Activated CD8-positive, alpha-beta memory T cell treated with anti-CD3 and anti-CD28 coated beads, Interleukin-2, amount 50 U/mL, for 48 hours (primary cell): ENCODE measurements at places on chromosomes 6 and 20.

DNA sequence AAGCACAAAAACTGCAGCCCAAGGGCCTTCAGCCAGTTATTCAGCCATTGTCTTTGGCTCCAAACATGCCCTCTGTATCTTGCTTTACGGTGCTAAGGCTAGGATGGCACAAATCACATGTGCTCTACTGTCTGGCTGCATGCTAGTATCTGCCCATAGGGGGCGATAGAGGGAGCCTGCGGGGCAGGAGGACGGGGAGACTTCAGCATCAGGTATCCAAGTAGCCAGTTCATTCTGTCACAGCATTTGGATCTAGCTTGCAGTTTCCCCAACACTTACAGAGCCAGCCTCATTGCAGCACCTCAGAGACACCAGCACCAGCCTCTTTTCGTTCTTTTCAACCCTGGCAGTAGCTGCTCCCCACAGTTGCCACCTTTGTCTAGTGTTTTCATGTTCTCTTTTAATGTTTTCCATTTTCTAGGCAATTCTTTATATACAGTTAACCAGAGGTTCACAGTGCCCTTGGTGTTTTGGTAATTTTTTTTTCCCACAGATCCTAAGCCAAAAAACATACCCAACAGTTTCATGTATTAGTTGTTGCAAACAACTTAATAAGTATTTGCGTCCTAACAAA lies 705.9 kb downstream of the PTPRT start:
- DNase-seq: peak; percentile 49

DNA sequence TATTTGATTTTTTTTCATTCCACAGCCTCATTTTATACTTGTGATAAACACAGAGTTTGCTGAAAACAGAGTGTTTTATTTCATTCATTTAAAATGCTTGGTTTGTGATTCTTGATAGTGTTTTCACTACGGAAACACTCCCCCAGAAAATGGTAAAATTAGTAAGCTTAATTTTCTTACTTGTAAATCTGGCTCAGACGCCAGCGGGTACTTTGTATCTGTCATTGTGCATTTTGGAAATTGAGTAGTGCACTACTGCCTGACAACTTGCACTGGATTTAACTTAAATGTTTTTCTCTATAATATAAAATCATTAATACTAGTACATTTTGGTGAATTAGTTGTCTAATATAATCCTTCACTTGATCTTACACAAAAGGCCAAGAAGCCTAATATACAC lies 37.0 kb upstream of the HINT3 start:
- DNase-seq: no peak

GRCh38 chr20:48975955-48976354 lies 54.4 kb downstream of the ARFGEF2 start:
- DNase-seq: no peak

DNA sequence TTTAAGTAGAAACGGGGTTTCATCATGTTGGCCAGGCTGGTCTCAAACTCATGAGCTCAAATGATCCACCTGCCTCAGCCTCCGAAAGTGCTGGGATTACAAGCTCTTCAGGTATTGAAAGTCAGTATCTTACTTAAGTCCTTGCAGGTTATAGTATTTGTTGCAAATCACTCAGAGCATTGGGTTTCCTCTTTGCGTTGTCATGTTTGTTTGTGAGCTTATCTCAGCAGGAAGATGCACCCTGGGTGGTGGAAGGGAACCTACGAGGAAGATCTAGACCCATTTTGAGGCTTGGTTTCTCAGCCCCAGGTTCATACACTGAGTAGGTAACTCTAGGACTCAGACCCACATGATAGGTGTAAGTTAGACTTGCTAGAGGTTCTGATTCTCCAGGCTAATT lies 18.6 kb downstream of the MYH7B start:
- no peak for DNase-seq

GRCh38 chr6:1477432-1478090 lies 88.2 kb downstream of the FOXF2 start:
- no peak for DNase-seq

GRCh38 chr6:7770601-7771000 lies 44.7 kb downstream of the BMP6 start:
- DNase-seq: no peak

- DNase-seq: peak; percentile 92
These were observed 9.9 kb downstream of the CYP21A2 start for GRCh38 chr6:32047855-32048766.

DNA sequence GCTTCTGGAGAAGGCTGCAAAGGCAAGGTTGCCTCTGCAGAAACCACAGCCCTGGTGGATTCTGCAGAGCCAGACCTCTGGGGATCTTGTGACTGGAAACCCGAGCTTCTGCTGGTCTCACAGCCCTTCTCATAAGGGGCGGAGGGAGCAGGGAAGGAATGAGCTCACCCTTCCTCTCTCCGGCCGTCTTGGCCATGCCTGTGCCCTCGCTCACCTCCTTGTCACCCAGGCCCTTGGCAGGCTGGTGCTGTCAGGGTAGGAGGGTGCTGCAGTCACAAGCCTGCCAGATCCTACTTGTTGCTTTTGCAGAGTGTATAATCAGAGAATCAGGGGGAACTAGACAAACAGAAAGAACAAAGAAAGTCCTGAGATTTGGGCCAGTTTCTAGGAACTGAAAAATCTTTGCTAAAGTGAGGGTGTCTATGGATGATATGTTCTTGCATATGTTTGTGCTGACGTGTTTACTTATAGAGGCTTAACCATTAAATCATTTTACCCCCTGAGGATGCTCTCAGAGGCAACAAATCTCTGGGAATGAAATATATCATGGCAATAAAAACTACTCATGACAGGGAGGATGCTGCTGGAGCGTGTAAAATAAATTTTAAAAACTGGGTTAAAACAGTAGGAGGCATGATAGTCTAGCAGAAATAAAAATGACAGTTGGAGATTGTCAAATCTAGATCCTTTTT lies 244.9 kb upstream of the SOX4 start:
- DNase-seq: no peak

GRCh38 chr6:82364087-82365015 lies 734 bp downstream of the TPBG start:
- DNase-seq: peak; percentile 61

- no peak for DNase-seq
These were observed 24.6 kb downstream of the DNAAF9 start for GRCh38 chr20:3382836-3383235.

DNA sequence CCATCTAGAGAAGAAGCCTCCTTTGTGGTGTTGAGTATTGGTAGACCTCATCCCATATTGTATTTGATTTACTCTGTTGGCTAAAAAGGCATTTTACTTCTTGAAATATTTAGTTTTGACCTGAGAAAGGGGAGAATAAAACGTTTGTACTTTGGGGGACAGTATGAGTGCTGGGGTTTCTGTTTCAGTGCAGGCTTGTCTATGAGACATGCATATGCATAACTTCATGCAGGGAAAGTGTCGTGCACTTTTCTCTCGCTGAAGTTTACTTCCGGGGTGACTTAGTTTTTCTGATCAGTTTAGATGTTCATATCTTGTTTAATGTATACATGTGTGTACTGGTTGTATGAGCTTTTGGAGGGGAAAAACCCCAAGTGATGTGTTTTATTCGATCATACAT lies 59.5 kb downstream of the UTRN start:
- DNase-seq: no peak

DNA sequence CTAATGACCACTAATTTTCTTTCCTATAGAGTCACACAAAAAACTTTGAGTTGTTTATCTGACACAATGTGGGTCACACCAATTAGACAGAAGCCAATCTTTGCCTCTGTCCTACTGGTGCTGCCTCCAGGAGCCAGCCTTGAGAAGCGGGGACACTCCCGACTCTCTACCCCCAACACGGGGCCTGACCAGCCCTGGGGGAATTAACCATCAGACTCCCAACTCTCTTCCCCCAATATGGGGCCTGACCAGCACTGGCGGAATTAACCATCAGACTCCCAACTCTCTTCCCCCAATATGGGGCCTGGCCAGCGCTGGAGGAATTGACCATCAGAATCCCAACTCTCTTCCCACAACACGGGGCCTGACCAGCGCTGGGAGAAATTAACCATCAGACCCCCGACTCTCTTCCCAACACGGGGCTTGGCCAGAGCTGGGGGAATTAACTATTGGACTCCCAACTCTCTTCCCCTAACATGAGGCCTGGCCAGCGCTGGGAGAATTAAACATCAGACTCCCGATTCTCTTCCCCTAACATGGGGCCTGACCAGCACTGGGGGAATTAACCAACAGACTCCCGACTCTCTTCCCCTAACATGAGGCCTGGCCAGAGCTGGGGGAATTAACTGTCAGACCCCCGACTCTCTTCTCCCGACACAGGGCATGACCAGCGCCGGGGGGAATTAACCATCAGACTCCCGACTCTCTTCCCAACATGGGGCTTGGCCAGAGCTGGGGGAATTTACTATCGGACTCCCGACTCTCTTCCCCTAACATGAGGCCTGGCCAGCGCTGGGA lies 12.5 kb downstream of the CST7 start:
- peak; percentile 35 for DNase-seq

DNA sequence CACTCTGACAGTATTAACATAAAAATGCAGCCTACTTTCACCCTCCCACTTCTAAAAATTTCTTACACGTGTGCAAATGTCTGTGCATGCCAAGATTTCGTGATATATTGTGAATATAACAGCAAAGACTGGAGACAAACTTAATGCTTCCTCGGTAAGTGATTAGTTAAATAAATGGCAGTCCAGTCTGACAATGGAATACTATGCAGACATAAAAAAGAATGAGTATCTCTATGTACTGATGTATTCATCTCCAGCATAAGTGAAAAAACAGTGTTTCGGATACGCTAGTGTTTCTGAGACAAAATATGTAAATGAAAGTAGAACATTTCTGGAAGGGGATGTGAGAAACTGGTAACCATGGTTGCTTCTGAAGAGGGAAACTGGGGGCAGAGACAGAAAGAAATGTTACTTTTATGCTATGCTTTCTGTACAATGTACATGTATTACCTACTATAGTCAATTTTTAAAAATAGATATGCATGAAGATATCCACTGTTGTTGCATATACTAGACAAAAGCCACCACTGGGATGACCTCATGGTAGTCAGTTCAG lies 7.0 kb downstream of the SLC22A23 start:
- no peak for DNase-seq

- DNase-seq: no peak
These were observed 32.8 kb upstream of the GMPR start for GRCh38 chr6:16205377-16206144.
